Activated naive CD8-positive, alpha-beta T cell treated with anti-CD3 and anti-CD28 coated beads, Interleukin-2, amount 10 ng/mL, durations not matched to agents 7 days and 5 days (primary cell): ENCODE measurements at places on chromosomes 12 and 14. TPM values are rescaled to one million over a fixed set of nuclear protein-coding genes. Genes with fewer than 3 reads are reported as not detected.

- H3K27ac ChIP-seq: peak overlapping the region; percentile 77
- H3K4me3 ChIP-seq: peak overlapping the region; percentile 39
- H3K27me3 ChIP-seq: no peaks in the 10 kb centered on the region
Measured at GRCh38 chr12:905261-906031, 44.0 kb downstream of the RAD52 start.

GRCh38 chr14:90796329-90796728 is 19.9 kb downstream of the TTC7B start:
- no peak overlapping the region for H3K4me3 ChIP-seq
- H3K36me3 ChIP-seq: no peaks in the 10 kb centered on the region
- H3K27ac ChIP-seq: no peak overlapping the region
- no peaks in the 10 kb centered on the region for H3K27me3 ChIP-seq
- no peak for DNase-seq

DNA sequence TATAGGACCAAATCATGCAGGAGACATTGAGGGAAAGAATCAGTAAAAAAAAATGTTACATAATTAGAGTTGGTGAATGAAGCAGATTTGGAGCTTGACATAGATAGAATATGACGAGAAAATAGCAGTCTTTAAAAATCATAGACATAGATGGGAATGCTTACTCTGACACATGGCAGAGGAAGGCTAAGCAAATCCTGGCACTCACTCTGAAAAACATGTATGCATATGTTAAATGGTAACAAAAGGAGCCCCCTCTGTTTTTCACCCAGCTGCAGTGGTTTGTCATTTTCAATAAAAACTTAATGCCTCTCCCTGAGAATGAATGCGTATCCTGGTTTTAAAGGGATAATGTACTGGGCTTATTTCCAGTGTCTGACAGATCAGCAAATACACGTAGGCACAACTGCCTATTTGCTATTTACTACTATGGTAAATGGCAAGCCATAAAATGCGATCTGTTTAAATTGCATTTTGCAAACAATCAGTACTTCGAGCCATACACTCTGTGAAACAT is 561.2 kb upstream of the SEL1L start:
- no peaks in the 10 kb centered on the region for H3K4me1 ChIP-seq
- no peak overlapping the region for H3K4me3 ChIP-seq
- H3K36me3 ChIP-seq: no peaks in the 10 kb centered on the region

- peaks cover 72% of the 10 kb centered on the region for H3K36me3 ChIP-seq
- no peak for DNase-seq
- peaks cover 78% of the 10 kb centered on the region for H3K4me1 ChIP-seq
- H3K4me3 ChIP-seq: no peak overlapping the region
Measured at GRCh38 chr12:4282892-4283511, 9.4 kb downstream of the CCND2 start.

DNA sequence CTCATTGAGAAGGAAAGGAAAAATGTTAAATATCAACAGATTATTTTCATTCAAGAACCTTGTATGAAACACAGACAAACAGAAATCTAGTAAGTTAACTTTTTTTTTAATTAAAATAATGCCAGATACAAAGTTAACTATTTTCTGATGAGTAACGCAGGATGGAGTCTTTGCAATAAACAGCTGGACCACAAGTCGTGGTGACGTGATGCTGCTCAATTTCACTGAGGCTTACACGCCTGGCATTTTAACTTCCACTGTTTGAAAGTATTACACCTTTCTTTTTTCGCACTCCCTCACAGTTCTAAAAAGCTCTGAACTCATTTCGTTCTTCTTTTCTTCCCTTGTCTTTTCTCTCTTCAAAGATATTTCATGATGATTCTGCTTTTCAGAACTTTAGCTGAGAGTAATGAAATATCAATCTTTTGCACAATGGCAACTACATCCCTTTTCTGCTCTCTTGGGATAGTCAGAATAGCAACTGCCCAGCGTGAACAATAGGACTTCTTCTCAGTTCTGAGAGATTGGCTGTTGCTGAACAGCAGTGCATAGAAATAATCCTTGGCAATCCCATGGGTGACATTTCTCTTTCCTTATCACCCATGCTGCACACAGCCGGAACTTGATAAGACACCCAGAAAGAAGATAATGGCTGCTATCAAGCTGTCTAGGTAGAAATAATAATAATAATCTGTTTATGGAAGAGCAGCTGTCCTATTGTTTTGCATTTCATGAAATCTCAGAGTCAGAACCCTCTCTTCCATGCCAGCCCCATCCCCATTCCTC is 160.5 kb downstream of the BTG1 start:
- DNase-seq: no peak
- H3K4me3 ChIP-seq: no peak overlapping the region
- H3K36me3 ChIP-seq: peaks cover 2% of the 10 kb centered on the region
- H3K27me3 ChIP-seq: no peaks in the 10 kb centered on the region
- peaks cover 14% of the 10 kb centered on the region for H3K4me1 ChIP-seq
- H3K27ac ChIP-seq: no peak overlapping the region

DNA sequence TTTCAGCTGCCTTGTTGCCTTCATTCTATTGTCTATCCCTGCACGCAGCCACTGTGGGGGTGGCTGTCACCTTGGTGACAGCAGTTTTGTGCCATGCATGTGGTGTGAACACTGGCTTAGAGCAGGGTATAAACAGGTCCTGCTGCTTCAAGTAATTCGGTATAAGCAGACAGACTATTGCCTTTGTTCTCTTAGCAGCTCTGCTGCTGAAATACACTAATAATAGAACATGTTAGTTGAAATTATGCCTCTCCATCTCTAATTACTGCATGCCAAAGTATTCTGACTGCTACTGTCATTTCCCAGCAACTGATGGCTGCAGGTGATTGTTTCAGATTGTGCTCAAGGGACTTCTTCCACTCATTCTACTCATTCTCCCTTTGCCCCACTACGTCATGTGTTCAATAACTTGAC is 34.6 kb downstream of the PTPRO start:
- H3K27me3 ChIP-seq: peaks cover 6% of the 10 kb centered on the region
- no peak overlapping the region for H3K4me3 ChIP-seq
- H3K36me3 ChIP-seq: no peaks in the 10 kb centered on the region
- no peak overlapping the region for H3K27ac ChIP-seq

DNA sequence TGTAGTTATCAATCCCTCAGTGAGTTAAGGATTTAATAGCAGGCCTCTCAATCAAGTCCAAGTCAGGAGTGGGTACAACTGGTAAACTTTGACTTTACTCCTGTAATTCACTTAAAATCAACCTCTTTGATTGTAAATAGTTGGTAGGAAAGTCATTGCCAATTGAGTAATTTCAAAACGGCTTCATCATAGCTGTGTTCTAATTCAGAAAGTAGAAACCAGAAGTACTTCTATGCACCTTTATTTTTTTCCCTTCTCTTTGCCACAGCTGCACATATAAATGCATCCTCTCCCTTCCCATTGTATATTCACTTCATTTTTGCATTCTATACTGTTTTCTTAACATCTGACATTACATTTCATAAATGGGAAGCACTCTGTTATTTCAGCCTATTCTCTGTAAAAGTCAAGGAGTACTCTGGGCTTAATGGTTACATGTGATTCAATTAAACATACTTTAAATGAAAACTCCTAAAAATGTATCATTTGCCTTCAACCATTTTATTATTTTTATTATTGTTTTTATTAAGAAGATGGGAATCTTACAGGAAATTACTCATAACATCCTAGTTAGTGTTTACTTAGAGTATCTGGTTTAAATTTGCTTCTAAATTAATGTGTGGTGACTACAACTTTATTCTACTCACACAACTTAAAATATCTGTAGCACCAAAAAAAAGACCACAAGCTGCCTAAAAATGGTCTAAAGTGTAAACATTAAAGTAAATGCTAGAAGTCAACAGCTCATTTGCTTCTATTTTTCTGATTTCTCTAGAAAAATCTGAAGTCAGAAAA is 171.2 kb downstream of the CEP128 start:
- H3K4me1 ChIP-seq: no peaks in the 10 kb centered on the region
- peaks cover 11% of the 10 kb centered on the region for H3K36me3 ChIP-seq
- no peak overlapping the region for H3K27ac ChIP-seq
- H3K4me3 ChIP-seq: no peak overlapping the region
- no peak for DNase-seq
- no peaks in the 10 kb centered on the region for H3K27me3 ChIP-seq

DNA sequence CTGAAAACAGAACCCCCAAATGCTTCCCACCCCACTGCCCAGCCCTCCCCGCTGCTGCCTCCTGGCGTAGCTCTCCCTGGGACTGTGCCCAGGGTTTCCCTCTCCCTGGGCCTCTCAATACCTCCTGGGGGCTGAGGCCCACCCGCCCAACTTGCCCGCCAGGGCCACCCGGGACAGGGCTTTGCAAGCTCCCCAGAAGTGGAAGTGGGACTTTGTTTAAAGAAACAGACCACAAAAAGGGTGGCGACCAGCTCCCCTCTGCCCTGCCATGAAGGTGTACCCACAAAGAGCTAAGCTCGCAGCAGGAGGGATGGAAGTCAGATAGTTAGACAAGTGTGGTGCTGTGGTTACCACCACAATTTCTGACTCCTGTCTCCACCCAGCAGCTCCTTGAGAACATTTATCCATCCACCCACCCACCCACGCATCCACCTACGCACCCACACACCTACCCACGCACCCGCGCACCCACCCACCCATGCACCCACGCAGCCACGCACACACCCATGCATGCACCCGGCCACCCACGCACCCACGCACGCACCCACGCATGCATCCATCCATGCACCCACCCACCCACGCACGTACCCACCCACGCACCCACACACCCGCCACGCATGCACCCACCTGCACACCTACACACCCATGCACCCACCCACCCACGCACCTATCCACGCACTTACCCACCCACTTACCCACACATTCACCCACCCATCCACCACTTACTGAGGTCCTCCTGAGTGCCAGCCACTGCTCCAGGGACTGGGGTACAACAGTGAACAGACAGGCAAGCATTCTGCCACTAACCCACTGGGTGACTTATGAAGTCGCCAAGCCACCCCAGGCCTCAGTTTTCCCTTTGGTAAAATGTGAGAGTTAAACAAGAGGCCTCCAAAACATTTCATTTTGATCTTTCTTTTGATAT is 127.3 kb downstream of the SCARB1 start:
- peaks cover 9% of the 10 kb centered on the region for H3K4me1 ChIP-seq
- H3K36me3 ChIP-seq: no peaks in the 10 kb centered on the region
- peak overlapping the region; percentile 16 for H3K4me3 ChIP-seq
- peaks cover 6% of the 10 kb centered on the region for H3K27me3 ChIP-seq

DNA sequence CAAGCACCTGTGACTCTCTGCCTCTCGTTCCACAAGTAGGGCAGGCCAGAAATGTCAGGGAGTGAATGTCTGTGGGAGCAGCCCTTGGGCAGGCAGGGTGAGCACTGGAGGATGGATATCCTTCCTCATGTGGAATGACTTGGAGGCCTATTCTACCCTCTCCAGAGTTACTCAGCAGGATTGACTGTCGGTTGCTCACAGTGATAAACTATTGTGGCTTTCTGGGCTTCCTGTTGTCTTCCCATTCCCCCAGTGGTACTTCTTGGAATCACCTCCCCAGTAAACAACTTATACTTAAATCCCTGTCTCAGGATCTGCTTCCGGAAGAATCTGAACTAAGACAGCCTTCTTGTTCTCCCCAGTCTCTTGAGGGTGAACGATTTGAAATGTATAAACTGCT is 79.6 kb upstream of the MANSC4 start:
- peaks cover 11% of the 10 kb centered on the region for H3K27me3 ChIP-seq
- DNase-seq: no peak
- H3K4me1 ChIP-seq: no peaks in the 10 kb centered on the region
- H3K36me3 ChIP-seq: no peaks in the 10 kb centered on the region
- no peak overlapping the region for H3K27ac ChIP-seq
- H3K4me3 ChIP-seq: no peak overlapping the region

DNA sequence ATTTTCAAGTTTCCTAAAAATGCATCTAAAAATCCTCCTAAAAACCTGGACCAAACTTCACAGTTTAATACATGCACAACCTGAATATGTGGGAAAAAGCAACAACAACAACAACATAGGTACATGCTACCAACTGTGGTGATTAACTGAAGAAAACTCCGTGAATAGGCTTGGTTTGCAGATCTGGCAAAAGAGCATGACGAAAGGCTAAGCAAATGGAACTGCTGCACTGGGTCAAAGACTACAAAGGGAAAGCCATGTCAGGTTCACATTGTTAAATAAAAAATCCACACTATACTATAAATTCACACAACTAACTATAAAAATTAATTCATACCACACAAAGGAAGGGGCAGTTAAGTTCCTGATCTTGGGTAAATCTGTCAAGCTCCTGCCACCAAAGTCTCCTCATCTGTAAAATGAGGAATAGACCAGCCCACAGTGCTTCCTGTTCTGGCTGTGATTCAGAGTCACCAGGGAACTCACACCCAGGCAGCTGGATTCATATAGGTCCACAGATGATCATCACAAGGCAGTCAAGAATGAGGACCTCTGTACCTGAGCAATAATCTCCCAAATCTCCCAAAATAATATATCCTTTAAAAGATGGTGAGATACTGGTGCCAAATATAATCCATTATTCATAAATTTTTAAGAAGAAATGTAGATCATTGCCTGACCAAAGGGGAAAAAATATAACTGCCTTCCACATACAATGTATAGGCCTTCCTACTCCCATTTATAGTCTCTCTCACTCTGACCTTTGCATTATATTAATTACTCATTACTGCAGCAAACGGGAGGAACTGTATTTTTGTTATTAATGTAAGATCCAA is 7.0 kb downstream of the CORO1C start:
- H3K4me3 ChIP-seq: no peak overlapping the region
- H3K27me3 ChIP-seq: no peaks in the 10 kb centered on the region
- peaks cover 37% of the 10 kb centered on the region for H3K4me1 ChIP-seq

- H3K36me3 ChIP-seq: peaks cover 24% of the 10 kb centered on the region
- no peak overlapping the region for H3K4me3 ChIP-seq
- DNase-seq: no peak
- no peaks in the 10 kb centered on the region for H3K27me3 ChIP-seq
Measured at GRCh38 chr12:26825459-26826016, 7.5 kb downstream of the ITPR2 start.

DNA sequence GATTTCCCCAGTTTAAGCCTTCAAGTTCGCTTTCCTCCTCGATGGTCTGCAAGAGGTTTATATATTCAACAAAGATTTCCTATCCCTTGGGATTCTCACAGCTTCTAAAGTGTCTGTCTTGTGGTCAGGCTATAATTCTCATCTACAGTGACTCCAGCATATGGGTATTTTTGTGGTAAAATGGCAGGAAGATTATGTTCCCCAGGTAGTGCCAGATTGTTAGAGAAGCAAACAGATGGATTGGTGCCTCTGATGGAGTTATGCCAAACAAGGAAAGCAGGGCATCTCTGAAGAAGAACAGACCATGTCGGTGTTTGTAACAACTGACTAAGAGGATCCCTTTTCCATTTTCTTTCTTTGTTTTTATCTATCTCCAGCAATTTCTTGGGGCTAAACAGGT is 5.5 kb upstream of the CCDC175 start:
- DNase-seq: no peak
- peaks cover 3% of the 10 kb centered on the region for H3K4me1 ChIP-seq
- H3K27ac ChIP-seq: no peak overlapping the region
- no peak overlapping the region for H3K4me3 ChIP-seq

GRCh38 chr14:51613416-51613815 is 38.3 kb upstream of the FRMD6 start:
- DNase-seq: no peak
- no peak overlapping the region for H3K4me3 ChIP-seq
- no peak overlapping the region for H3K27ac ChIP-seq
- H3K4me1 ChIP-seq: peaks cover 2% of the 10 kb centered on the region
- H3K36me3 ChIP-seq: no peaks in the 10 kb centered on the region

The CALM1 gene
- total RNA-seq: 682 TPM

The GLS2 gene
- 4.4 TPM for total RNA-seq

The LYZ gene
- total RNA-seq: 22.2 TPM
